ENCODE measurements at places on chromosomes 5 and 9. TPM values are rescaled to one million over a fixed set of nuclear protein-coding genes. Genes with fewer than 3 reads are reported as not detected.

PCSK1 gene
- 1.6 TPM for total RNA-seq

S1PR3 gene
- total RNA-seq = 46.5 TPM

GABRA1 gene
- not detected for total RNA-seq

F2RL1 gene
- total RNA-seq = 26.8 TPM

CRB2 gene
- total RNA-seq = not detected

STARD4 gene
- 35.0 TPM for total RNA-seq

FGD3 gene
- total RNA-seq = not detected

APBB3 gene
- total RNA-seq = 38.1 TPM

ROR2 gene
- 29.1 TPM for total RNA-seq

KCNV2 gene
- not detected for total RNA-seq

PCDH1 gene
- 27.5 TPM for total RNA-seq

CDC25C gene
- total RNA-seq = 2.3 TPM

FXN gene
- total RNA-seq = 1.7 TPM

Data from smooth muscle cell of the coronary artery (primary cell).